ENCODE measurements at places on chromosomes 1 and 21.

DNA sequence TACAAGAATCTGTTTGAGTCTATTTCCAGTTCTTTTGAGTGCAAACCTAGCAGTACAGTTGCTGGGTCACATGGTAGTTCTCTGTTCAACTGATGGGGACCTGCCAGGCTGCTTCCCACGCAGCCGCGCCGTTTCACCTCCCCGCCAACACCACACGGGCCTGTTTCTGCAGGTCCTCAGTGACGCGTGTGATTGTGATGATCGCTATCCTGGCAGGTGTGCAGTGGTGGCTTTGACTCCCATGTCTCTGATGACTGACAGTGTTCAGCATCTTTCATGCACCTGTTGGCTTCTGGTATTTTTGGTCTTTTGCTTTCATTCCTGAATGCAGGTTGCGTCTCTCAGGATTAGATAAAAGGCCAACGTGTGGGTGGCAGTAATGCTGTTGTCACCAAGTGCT lies 41.6 kb downstream of the FAAP20 start:
- DNase-seq: no peak

- no peak for DNase-seq
These were observed 2.5 kb upstream of the OLFML3 start for GRCh38 chr1:113976609-113977278.

DNA sequence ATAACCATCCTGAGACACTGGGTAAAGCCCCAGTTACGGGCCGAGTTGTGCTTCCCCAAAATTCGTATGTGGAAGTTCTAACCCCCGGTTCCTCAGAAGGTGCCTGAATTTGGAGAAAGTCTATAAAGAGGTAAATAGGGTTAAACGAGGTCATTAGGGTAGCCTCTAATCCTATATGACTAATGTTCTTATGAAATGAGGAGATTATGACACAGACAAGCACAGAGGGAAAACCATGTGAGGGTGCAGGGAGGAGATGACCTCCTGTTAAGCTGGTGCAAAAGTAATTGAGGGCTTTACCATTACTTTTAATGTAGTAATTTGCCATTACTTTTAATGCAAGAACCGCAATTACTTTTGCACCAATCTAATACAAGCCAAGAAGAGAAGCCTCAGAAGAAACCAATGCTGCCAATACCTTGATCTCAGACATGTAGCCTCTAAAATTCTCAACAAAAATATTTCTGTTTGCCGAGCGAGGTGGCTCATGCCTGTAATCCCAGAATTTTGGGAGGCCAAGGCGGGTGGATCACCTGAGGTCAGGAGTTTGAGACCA lies 260.8 kb downstream of the GPATCH2 start:
- DNase-seq: no peak

GRCh38 chr1:180893614-180894013 lies 19.1 kb upstream of the KIAA1614 start:
- DNase-seq: no peak

DNA sequence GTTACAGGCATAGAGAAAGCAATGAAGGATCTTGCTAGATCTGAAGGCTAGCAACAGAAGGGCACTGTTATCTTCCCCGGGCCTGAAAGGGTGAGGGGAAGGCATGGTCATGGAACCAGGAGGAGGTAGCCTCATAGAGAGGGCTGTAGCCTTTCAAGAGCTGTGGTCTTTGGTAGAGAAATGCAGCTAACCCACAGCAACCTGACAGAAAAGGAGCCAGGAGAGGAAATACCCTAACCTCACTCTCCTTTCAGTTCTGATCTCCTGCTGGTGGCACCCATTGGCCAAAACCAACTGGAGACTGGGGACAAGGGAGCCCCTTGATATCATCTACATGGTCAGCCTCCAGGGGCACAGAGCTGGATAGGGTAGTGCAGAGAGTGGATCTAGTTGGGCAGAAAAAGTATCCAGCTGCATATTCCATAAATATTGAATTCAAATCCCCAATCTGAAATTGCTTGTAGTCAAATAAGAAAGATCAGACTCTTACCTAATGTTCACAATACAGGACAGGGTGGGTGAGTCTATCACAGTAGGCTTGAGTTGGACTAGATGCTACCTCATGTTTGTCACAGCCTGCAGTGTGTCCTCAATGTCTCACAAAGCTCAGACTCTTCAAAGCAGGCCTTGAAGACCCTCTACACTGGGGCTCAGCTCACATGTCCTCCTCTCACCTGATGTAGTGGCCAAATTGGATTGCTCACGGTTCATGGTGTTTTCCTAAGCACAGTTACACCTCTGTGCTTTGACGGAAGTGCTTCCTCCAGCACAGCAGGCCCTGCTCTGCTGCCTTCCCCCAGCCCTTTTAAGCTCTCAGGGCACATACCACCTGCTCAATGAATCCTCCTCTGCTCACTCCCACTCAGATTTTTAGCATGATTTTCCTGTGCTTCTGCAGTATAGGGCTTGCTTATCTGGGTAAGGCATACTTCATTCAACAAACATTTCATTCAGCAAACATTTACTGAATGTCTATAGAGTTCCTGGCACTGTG lies 74.1 kb upstream of the JUN start:
- no peak for DNase-seq
